ENCODE measurements at places on chromosomes 7 and 10.
A peak's percentile ranks its signal among the peaks of the same experiment; 100 is the strongest.

DNA sequence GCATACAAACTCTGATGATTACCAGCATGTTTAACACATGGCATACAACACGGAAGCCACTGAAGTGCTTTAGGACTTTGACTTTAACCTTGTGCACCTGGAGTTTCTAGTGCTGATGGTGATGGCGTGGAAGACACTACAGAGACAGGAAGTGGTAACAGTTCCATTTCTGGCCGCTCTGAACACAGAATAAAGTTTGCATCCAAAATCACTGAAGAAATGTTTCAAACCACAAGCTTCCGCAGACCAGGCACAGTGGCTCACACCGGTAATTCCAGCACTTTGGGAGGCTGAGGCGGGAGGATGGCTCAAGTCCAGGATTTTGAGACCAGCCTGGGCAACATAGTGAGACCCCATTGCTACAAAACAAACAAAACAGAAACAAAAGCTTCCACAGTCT, 40.3 kb upstream of the TNPO3 start:
- DNase-seq, result no peak

- peak; percentile 86 for DNase-seq
Observed at GRCh38 chr7:40808378-40808942, 673.7 kb downstream of the SUGCT start.

DNA sequence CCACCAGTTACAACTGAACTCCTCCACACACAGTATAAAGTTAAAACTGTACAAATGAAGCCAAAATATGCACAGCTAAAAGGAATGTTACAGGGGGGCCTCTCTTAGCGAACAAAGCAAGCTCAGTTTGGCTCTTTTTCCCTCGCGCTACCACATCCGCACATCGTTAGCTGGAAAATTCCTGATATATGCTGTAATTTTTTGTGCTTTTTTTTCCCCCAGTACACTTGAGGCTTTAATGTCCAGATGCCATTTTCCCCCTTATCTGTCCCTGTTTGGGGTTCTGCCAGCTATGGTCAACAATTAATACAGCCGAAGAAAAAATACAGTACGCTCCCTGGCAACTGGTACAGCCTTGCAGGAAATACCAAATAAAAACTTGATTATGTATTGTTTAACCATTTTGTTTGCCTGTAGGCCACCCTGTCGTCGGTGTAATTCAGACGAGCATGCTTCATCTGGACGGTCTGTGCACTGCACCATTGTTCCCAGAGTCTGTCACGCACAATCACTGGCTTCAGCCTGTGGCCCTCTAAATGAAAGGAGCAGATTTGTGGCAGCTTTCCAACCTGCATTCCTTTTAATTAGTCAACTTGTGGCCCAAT, 108.1 kb upstream of the FAM133B start:
- no peak for DNase-seq

GRCh38 chr10:127755753-127756152, 18.8 kb downstream of the FOXI2 start:
- DNase-seq, result no peak

DNA sequence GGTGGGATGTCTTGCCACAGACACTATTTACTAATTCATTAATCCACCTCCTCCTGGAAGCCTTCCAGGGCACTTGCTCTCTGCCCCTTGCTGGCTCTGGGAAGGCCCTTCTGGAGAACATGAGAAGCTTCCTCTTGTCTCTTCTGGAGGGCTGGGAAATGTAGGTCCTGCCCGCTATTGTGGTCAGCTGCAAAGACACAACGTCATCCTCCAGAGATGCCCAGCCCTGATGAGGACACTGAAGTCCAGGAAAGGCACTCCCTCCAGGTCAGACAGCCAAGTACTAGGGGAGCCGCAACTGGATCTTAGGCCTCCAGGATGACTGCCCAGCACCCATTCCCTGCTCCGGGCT, 9.6 kb upstream of the TACR2 start:
- no peak for DNase-seq

Data from aorta (tissue), 5 donors.